ENCODE measurements at places on chromosomes 5 and 9. TPM values are rescaled to one million over a fixed set of nuclear protein-coding genes. Genes with fewer than 3 reads are reported as not detected.

Gene C8G
- total RNA-seq, result 1.3 TPM

Gene HMGCR
- total RNA-seq, result 67.7 TPM

Gene ATG10
- 10.7 TPM for total RNA-seq

Gene UBLCP1
- total RNA-seq, result 32.7 TPM

Gene TRPM6
- 2.2 TPM for total RNA-seq

Gene DBH
- 0.50 TPM for total RNA-seq

Gene IPO11
- 43.8 TPM for total RNA-seq

Gene PALM2AKAP2
- 10.6 TPM for total RNA-seq

Gene C9
- total RNA-seq, result not detected

Gene EQTN
- 1.9 TPM for total RNA-seq

Gene ORM2
- total RNA-seq, result 0.28 TPM

Gene MARCHF11
- total RNA-seq, result 5.5 TPM

Gene OR1L6
- total RNA-seq, result not detected

GRCh38 chr5:3605298-3606010 is 9.8 kb downstream of the IRX1 start:
- no peak overlapping the region for H3K4me3 ChIP-seq
- peaks cover 48% of the 10 kb centered on the region for H3K4me1 ChIP-seq
- no peak for DNase-seq
- H3K36me3 ChIP-seq, result peaks cover 47% of the 10 kb centered on the region
- H3K27me3 ChIP-seq, result peaks cover 69% of the 10 kb centered on the region

DNA sequence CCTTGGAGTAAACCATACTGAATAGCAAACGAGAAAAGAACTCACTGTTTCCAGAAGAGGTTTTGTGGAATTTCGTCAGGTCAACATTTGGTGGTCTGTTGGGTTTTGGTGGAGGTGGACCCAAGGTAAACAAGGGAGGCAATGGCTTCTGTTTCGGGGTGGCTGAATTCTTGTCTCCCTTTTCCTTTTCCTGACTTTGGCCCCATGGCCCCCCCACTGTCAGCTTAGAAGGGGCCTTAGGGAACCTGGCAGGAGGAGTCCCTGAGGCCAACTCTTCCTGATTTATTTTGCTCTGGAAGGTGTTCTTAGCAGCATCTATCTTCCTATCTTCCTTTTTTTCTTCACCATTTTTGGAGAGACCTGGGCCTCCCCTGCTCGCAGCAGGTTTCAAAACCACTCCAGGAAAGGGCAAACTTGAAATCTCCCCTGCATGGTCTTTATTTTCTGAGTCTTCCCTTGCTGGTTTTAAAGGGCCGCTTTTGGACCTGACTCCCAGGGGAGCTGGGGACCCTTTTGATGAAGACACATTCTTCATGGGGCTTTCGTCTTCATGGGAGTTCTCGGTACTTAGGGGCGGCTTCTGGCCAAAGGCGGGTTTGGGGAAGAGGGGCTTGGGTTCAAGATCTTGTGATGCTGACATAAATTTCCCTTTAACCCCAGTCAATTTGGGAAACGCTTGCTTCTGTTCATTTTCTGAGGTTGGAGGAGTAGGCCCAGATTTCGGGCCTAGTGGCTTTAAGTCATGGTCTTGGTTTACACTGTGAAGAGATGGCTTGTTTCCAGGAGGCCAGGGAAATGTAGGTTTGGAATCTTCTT is 17.4 kb downstream of the FYB1 start:
- no peak overlapping the region for H3K4me3 ChIP-seq
- H3K27ac ChIP-seq, result no peak overlapping the region
- no peaks in the 10 kb centered on the region for H3K36me3 ChIP-seq

GRCh38 chr9:36905101-36906066 is 128.7 kb downstream of the PAX5 start:
- H3K27me3 ChIP-seq, result no peaks in the 10 kb centered on the region
- peak; percentile 62 for DNase-seq
- no peak overlapping the region for H3K27ac ChIP-seq
- H3K36me3 ChIP-seq, result no peaks in the 10 kb centered on the region
- no peak overlapping the region for H3K4me3 ChIP-seq

DNA sequence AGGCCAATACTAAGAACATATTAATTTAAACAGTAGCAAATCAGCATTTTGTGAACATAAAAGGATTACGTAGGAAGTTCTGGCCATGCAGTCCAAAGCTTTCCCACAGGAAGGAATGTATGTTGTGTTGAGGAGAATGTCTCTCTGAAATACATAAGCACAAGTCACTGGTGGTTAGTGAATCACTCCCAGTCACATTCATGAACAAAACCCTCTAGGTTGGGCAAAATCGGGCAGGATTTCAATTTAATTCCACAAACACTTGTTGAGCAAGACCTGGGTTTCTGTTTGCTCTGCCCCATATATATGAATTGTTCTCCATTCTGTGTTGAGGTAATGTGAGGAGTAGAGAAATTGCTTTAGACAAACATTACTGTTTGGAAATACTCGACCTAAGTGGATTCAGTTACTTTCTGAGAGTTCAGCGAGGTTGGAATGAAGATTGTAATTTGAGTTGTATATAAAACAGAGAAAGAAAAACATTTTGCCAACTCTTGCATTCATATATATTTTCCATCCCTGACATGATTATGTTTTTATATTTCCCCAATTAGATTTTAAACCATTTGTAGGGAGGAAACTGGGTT is 127.6 kb upstream of the RPS23 start:
- H3K27ac ChIP-seq, result no peak overlapping the region
- no peaks in the 10 kb centered on the region for H3K4me1 ChIP-seq
- no peaks in the 10 kb centered on the region for H3K36me3 ChIP-seq
- no peak overlapping the region for H3K4me3 ChIP-seq

GRCh38 chr5:82356808-82357671 is 78.9 kb upstream of the RPS23 start:
- no peaks in the 10 kb centered on the region for H3K27me3 ChIP-seq
- no peaks in the 10 kb centered on the region for H3K4me1 ChIP-seq
- no peak overlapping the region for H3K4me3 ChIP-seq
- no peaks in the 10 kb centered on the region for H3K36me3 ChIP-seq
- no peak overlapping the region for H3K27ac ChIP-seq
- peak; percentile 53 for DNase-seq

GRCh38 chr5:97838214-97838613 is 655.2 kb upstream of the RIOK2 start:
- no peaks in the 10 kb centered on the region for H3K36me3 ChIP-seq
- no peak overlapping the region for H3K4me3 ChIP-seq
- no peaks in the 10 kb centered on the region for H3K27me3 ChIP-seq
- H3K4me1 ChIP-seq, result no peaks in the 10 kb centered on the region

- no peaks in the 10 kb centered on the region for H3K36me3 ChIP-seq
- no peak for DNase-seq
- no peak overlapping the region for H3K27ac ChIP-seq
- no peaks in the 10 kb centered on the region for H3K27me3 ChIP-seq
- H3K4me1 ChIP-seq, result no peaks in the 10 kb centered on the region
These were observed 194.3 kb upstream of the PIK3R1 start for GRCh38 chr5:68021227-68021626.

GRCh38 chr9:38057416-38058195 is 11.4 kb downstream of the SHB start:
- H3K27me3 ChIP-seq, result no peaks in the 10 kb centered on the region
- no peak overlapping the region for H3K4me3 ChIP-seq
- no peak for DNase-seq
- peaks cover 10% of the 10 kb centered on the region for H3K4me1 ChIP-seq

- no peak overlapping the region for H3K27ac ChIP-seq
- H3K4me3 ChIP-seq, result no peak overlapping the region
- no peak for DNase-seq
These were observed 190.3 kb upstream of the NMUR2 start for GRCh38 chr5:152595405-152595804.

- no peak overlapping the region for H3K27ac ChIP-seq
- no peak overlapping the region for H3K4me3 ChIP-seq
- no peak for DNase-seq
- H3K36me3 ChIP-seq, result no peaks in the 10 kb centered on the region
These were observed 551.8 kb upstream of the ZNF608 start for GRCh38 chr5:125298258-125298657.

GRCh38 chr9:15867988-15868387 is 315.1 kb downstream of the CCDC171 start:
- H3K4me1 ChIP-seq, result no peaks in the 10 kb centered on the region
- no peak overlapping the region for H3K27ac ChIP-seq
- DNase-seq, result no peak
- no peak overlapping the region for H3K4me3 ChIP-seq
- H3K36me3 ChIP-seq, result no peaks in the 10 kb centered on the region
- no peaks in the 10 kb centered on the region for H3K27me3 ChIP-seq

- H3K27me3 ChIP-seq, result no peaks in the 10 kb centered on the region
- H3K27ac ChIP-seq, result no peak overlapping the region
- no peaks in the 10 kb centered on the region for H3K4me1 ChIP-seq
- no peak overlapping the region for H3K4me3 ChIP-seq
These were observed 80.8 kb downstream of the OXCT1 start for GRCh38 chr5:41789434-41789833.

GRCh38 chr5:176371621-176372539 is 6.6 kb downstream of the ARL10 start:
- H3K4me1 ChIP-seq, result no peaks in the 10 kb centered on the region
- no peak for DNase-seq
- H3K27me3 ChIP-seq, result no peaks in the 10 kb centered on the region
- H3K4me3 ChIP-seq, result no peak overlapping the region

- DNase-seq, result no peak
- H3K27ac ChIP-seq, result no peak overlapping the region
- no peak overlapping the region for H3K4me3 ChIP-seq
These were observed 16.9 kb downstream of the C9orf85 start for GRCh38 chr9:71928376-71928775.

- peaks cover 6% of the 10 kb centered on the region for H3K36me3 ChIP-seq
- no peak overlapping the region for H3K27ac ChIP-seq
- H3K27me3 ChIP-seq, result no peaks in the 10 kb centered on the region
These were observed 22.4 kb downstream of the MAML1 start for GRCh38 chr5:179755022-179755421.

DNA sequence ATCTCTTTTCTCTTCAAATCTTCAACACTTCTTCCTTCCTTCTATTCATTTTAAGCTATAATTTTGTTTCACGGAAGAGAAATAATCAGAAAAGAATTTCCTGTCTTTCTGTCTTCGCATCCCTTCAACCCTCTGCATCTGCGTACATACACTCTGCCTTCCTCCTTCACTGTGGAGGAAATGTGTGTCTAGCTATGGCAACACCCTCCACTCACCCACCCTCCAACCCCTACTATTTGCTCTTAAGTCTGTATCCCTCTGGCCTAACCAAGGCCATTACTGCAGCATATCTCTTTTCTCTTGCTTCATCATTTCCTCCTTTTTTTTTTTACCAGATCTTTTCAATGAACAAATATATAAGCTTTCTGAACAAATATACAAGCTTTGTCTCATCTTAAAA is 105.7 kb upstream of the NUDT12 start:
- no peak for DNase-seq
- H3K4me3 ChIP-seq, result no peak overlapping the region
- H3K36me3 ChIP-seq, result no peaks in the 10 kb centered on the region

DNA sequence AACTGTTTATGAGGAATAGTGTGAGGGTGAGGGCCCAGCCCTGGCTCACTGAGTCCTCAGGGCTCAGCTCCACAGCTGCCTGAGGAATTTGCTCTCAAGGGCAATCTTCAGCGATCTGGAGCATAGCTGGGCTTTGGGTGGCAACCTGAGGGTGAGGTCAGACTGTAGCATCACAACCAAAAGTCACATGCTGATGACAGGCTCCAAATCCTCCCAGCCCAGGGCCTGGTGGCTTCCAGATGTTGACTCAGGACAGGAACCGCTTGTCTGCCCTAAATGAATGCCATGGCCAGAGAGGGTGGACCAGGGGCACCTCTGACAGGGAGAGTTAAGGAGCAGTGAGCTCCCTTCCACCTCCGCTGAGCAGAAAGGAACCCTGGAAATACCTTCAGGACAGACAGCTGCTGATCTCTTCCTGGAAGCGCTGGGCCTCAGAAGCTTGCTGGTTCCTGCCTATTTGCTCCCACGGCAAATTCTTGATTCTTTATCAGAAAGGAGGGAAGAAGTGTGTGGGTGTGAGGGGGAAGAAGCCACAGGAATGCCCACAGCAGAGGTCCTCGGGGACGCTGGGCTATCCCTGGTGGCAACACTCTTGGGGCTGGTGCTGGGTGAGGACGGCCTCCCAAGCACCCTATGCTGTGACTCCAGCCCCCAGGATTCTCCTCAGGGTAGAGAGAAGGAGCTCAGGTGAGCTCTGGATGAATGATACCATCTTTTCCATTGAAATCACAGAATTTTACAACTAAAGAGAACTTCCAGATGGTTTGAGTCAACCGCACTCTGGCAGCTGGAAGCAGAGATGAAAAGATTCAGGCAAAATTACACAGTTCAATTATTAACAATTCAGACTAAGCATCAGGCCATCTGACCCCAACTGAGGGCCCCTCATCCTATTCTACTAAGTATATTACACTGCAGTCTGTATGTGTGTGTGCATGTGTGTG is 13.8 kb upstream of the CTSL start:
- DNase-seq, result no peak
- H3K4me3 ChIP-seq, result no peak overlapping the region
- no peaks in the 10 kb centered on the region for H3K27me3 ChIP-seq
- peak overlapping the region; percentile 59 for H3K27ac ChIP-seq

- H3K36me3 ChIP-seq, result no peaks in the 10 kb centered on the region
- H3K4me1 ChIP-seq, result no peaks in the 10 kb centered on the region
- DNase-seq, result no peak
- H3K4me3 ChIP-seq, result no peak overlapping the region
- H3K27ac ChIP-seq, result no peak overlapping the region
- no peaks in the 10 kb centered on the region for H3K27me3 ChIP-seq
These were observed 37.1 kb downstream of the GLIS3 start for GRCh38 chr9:4262735-4263141.

GRCh38 chr5:89204756-89205155 is 321.8 kb upstream of the MEF2C start:
- no peaks in the 10 kb centered on the region for H3K36me3 ChIP-seq
- DNase-seq, result no peak
- H3K27ac ChIP-seq, result no peak overlapping the region
- no peaks in the 10 kb centered on the region for H3K27me3 ChIP-seq
- H3K4me1 ChIP-seq, result no peaks in the 10 kb centered on the region

DNA sequence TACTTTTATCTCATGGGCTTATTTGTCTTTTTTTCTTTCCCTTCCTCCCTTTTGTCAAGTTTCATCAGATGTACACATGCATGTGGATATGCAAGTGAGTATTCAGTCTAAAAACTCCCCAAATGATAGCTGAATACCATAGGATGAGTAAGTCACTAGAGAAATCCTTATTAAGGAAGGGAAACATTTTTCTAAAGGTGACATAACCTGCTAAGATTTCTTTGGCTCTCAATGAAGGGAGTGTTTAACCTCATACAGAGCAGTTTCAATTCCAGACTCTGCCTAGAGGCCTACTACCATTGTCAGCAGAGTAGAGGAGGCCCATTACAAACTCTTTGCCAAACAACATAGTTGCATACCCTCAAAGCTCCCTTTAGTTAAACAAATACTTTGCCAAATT is 192.4 kb downstream of the ARHGEF28 start:
- H3K27me3 ChIP-seq, result no peaks in the 10 kb centered on the region
- H3K36me3 ChIP-seq, result no peaks in the 10 kb centered on the region
- no peak for DNase-seq
- H3K27ac ChIP-seq, result no peak overlapping the region
- no peak overlapping the region for H3K4me3 ChIP-seq
- H3K4me1 ChIP-seq, result no peaks in the 10 kb centered on the region
